D341Med (cell line): ENCODE measurements at places on chromosomes 12 and 14.

GRCh38 chr12:55727643-55728185 is 1.1 kb downstream of the CD63 start:
- no peak for DNase-seq

GRCh38 chr12:61542551-61542950 is 717.7 kb upstream of the USP15 start:
- DNase-seq = no peak

GRCh38 chr14:24055971-24056799 is 4.4 kb downstream of the CARMIL3 start:
- DNase-seq = peak; percentile 15

- no peak for DNase-seq
These were observed 107.6 kb downstream of the GTF2A1 start for GRCh38 chr14:81113176-81113575.

DNA sequence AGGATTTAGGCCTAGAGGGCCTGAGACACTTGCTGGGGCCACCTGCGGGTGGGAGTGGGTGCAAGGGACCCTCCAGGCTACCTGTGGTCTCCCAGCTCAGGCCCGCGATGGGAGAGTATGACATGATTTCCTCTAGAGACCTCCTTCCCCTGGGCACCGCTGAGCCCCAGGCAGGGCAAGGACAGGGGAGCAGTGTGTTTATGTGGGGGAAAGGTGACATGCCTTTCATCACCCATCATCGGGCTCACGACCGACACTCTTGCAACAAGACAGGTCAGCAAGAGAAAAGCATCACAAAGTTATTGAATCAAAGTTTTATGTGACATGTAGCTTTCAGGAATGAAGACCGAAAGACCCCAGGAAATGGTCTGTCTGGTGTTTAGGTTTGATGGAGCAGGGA is 19.9 kb downstream of the SH2B3 start:
- DNase-seq = peak; percentile 13

GRCh38 chr12:57237932-57238853 is 8.7 kb downstream of the SHMT2 start:
- no peak for DNase-seq

DNA sequence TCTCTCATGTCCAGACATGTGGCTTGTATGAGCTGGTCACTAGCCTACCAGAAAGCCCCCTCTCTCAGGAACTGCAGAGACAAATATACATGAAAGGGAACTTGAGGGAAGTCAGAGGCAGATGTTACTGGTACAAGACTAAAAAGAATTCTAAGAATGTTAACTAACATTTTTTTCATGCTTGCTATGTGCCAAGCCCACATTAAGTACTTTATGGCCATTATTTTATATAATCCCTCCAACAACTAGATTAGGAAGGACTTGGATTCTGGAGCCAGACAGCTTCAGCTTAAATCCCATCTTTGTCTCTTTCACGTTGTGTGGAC is 24.6 kb downstream of the TTC9 start:
- no peak for DNase-seq

- DNase-seq = no peak
These were observed 653.9 kb upstream of the TBX3 start for GRCh38 chr12:115337693-115338543.

DNA sequence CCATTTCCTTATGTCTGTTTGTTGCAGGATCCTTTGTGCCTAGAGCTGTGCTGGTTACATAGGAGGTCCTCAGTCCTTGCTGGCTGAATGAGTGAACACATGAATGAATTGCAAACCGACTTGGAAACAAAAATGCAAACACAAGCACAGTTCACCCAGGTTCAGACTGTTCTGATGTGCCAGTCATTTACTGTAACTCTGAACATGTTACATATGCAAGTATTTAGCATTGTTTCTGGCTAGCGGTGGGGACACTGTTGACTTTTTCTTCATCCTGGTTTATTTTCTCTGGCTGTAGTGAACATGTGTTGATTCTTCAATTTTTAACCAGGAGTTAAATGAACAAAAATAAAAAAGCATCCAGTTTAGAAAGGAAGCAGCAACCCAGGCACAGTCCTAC is 33.4 kb downstream of the TSPAN9 start:
- no peak for DNase-seq

DNA sequence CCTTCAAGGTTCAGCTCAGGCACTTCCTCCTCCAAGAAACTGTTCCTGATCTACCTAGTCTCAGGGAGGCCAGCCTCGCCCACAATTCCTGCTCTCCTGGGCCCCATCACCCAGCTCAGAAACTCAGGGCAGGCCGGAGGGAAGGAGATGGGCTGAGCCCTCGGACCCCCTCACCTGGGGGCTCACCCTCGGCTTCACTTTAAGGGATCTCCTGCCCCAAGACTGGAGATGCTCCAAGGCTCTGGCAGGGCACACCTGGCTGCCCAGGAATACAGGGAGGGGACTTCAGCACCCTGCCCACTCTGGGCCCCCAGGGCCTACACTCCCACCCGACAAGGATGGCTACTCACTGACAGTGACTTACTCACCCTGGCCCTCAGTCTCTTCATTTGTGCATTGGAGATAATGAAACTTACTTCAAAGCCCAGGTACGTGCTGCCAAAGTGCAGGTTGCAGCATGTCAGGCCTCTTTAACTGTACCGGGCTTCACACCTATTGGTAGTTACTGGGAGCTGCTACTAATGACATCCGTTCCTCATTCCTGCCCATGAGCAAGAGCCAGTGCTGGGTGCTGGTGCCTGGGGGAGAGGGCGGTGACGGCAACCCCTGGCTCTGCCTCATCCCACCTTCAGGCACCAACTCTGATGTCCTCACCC is 21.0 kb upstream of the PPP1R13B start:
- DNase-seq = no peak

- no peak for DNase-seq
These were observed 353.8 kb downstream of the AACS start for GRCh38 chr12:125418902-125419564.

GRCh38 chr12:124403273-124403672 is 108.4 kb downstream of the RFLNA start:
- no peak for DNase-seq

- DNase-seq = peak; percentile 62
These were observed 59.2 kb upstream of the TSPAN8 start for GRCh38 chr12:71216725-71217579.

GRCh38 chr12:75908961-75909605 is 122.5 kb downstream of the PHLDA1 start:
- DNase-seq = no peak

DNA sequence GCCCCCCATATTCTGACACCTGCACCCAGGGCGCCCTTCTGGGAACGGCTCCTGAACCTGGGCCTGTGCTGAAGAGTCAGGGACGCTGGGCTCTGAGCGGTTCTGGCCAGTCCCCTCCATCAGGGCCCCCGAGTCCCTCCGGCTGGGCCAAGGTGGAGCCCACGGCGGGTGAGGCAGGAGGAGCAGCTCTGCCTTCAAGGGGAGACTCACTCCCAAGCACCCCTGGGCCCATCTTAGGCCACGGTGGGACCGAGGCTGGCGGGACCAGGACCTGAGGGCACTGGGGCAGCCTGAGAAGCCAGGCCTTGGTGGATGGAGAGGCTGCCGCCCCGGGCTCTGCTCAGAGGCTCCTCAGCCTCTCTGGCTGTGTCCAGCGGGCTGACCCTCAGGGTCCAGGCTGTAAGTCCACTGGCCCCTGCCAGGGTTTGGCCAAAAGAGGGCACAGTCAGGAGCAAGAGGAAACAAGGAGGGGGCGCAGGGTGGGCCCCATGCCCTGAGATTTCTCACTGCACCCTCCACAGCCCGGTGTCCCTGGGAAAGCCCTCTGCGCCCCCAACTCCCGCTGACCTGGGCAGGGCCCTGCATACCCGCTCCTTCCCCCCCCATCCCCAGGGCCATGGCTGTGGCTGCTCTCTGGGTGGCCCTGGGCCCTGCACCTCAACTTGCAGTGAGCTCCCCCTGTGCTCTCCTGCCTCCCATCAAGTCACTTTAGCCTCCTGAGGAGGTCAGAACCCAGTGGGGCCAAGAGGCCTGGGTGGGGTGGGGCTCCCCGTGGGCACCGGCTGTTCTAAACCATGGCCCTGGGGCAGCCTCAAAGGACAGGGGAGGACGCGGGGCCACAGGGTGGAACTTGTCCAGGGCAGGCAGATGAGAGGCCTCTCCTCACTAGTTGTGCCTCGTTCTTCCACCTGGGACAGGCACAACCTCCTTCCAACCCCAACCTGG is 266.4 kb upstream of the SFSWAP start:
- no peak for DNase-seq

DNA sequence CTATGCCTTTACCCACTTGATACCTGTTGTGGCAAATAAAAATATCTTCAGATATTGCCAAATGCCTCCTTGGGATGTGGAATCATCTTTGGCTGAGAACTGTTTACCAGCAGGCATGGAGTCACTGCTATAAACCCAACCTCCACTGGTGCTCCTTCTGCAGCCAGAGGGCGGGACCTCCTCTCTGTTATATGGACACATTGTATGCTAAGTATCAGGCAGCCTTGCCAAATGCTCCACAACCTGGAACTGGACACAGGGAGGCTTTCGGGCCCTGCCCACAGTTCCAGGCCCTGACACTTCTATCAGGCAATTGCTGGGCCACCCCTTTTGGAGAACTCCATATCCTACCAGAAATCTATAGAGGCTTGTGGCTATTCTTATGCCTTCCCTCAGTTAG is 201.0 kb downstream of the TMX1 start:
- no peak for DNase-seq

DNA sequence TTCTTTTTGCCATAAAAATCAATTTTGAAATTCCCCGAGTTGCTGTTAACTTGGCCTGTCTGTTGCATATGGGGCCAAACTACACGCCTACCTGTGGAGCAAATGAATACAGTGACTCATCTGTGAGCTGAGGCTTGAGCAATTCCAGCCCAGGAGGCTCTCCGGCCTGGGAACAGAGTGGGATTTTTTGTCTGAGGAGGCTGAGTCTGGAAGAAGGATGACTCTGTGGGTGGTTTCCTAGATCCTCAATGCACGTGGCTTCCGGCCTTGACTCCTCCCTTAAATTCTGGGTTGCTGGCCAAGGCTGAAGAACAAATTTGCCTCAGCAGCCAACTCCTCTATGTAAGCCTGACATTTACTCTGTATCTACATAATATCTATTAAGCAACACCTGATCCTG is 124.1 kb downstream of the SSPN start:
- no peak for DNase-seq

- no peak for DNase-seq
These were observed 53.7 kb downstream of the TMTC2 start for GRCh38 chr12:82740129-82741000.

DNA sequence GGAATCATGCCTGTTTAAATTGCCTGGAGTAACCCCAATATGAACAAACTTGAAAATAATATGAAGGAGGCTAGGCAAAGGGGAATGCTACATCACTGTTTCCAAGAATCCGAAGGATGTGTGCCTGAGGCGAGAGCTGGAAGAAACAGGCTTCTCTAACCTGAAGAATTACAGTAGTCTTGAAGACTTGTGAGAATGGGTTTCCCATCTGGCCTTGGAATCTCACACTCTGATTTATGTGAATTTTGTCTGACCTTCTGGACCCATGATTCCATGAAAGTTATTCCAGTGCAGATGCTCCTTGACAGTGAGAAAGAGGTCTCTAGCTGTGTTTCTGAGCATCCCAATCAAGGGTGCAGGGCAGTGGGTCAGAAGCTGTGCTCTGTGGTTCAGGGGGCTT is 122.1 kb upstream of the PARP11 start:
- DNase-seq = no peak
